ENCODE measurements at places on chromosomes 4 and X. TPM values are rescaled to one million over a fixed set of nuclear protein-coding genes. Genes with fewer than 3 reads are reported as not detected.

GRCh38 chr4:38734911-38735310 is 47.9 kb downstream of the TLR10 start:
- DNase-seq, result no peak

GRCh38 chr4:139142087-139142486 is 34.9 kb downstream of the ELF2 start:
- DNase-seq, result no peak

- no peak for DNase-seq
Observed at GRCh38 chrX:96224279-96224678, 460.4 kb upstream of the DIAPH2 start.

GRCh38 chr4:36243355-36244256 is 708 bp downstream of the ARAP2 start:
- no peak for DNase-seq

Gene LUZP4
- not detected for total RNA-seq

Gene BEX1
- total RNA-seq, result 67.0 TPM
